ENCODE measurements at places on chromosomes 1 and 21.

DNA sequence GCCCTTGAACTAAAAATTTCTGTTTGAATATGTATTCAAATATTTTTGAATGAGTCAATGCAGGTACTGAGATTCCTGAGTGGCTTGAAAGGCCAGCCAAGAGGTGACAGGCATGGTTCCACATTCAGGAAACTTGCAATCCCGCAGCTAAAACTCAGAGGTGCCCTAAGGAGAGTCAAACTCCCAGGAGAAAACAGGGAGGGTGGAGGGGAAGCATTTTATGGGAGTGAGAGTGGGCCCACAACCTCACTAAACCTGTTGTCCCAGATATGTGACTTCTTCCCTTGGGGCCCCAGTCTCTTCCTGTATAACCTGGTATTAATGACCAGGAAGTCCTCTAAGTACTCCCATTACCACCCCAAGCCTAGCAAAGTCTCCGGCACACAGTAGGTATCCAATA is 189.6 kb downstream of the PLPP3 start:
- DNase-seq: no peak

DNA sequence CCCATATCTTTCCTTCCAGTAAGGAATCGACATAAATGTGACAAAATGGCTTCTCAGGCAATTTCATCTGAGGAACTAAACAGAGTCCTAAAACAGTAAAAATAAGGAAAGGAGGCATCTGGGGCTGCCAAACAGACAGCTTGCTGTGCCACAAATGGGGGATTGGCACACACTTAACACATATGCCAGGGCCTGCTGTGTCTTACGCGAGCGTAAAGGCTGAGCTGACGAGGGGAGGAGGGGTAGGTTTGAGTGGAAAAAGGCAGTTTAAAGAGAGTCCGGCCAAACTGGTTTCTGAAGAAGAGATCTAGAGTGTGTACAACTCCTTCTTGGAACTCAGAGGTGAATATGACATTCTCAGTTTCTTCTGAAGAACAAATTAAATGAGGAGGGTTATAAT is 244.1 kb upstream of the MAP1LC3C start:
- no peak for DNase-seq

- DNase-seq: no peak
Measured at GRCh38 chr1:41378999-41379737, 17.9 kb downstream of the FOXO6 start.

GRCh38 chr1:110713221-110713620 is 38.5 kb upstream of the KCNA3 start:
- no peak for DNase-seq

- no peak for DNase-seq
Measured at GRCh38 chr1:41665962-41666917, 181.8 kb upstream of the EDN2 start.

- DNase-seq: peak; percentile 20
Measured at GRCh38 chr1:47192458-47193384, 2.9 kb upstream of the PDZK1IP1 start.

All from AG09319 (cell line).